ENCODE measurements at places on chromosomes 2 and 18.

DNA sequence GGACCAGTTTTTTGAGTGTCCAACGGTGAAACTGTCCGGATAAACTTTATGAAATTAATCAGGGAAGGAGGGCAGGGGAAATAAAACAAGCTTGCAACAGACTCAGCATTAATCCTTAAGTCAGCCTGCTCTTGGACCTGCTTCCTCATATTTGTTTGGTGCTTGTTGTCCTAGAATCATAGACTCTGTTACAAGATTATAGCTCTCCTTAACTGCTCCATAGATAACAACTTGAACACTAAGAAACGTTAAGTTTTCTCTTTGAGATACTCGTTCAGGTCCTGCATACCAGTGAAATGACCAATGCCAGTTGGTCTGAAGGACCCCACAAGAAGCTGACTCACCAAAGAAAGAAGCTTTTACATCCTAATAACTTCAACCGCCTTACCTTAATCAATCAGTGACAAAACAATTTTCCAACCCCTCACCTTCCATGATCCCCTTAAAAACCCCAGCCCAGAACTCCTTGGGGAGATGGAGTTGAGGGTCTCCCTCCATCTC is 493.2 kb downstream of the PID1 start:
- no peak for DNase-seq

DNA sequence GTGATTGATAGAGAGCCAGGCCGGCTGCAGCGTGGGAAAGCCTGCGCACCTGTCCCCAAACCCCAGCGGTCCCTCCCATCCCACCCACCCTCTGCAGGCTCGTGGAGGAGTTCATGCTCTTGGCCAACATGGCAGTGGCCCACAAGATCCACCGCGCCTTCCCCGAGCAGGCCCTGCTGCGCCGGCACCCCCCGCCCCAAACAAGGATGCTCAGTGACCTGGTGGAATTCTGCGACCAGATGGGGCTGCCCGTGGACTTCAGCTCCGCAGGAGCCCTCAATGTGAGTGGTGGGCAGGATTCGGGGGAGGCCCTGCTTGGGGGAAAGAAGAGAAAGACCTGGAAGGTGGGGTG is 48.9 kb upstream of the ALPP start:
- no peak for DNase-seq

GRCh38 chr2:134455426-134455825 is 201.6 kb downstream of the MGAT5 start:
- DNase-seq, result no peak

DNA sequence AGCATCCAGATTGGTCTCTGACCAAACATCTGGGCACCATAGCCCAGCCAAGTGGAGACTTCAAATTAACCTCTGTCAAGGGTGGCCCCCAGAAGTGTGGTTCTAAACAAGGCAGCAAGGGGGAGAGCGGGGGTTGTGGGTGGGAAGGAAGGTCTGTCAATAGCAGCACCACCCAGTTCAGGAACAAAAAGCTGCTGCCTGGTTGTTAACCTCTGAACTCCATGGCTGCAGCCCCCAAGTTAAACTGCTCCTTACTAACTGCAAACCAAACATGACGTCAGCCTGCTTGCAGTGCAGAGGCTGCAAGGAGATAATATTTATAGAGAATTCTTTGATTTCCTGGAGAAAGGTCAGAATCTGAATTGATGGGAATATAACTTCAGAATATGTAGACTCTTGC is 76.5 kb downstream of the ARL4C start:
- no peak for DNase-seq

DNA sequence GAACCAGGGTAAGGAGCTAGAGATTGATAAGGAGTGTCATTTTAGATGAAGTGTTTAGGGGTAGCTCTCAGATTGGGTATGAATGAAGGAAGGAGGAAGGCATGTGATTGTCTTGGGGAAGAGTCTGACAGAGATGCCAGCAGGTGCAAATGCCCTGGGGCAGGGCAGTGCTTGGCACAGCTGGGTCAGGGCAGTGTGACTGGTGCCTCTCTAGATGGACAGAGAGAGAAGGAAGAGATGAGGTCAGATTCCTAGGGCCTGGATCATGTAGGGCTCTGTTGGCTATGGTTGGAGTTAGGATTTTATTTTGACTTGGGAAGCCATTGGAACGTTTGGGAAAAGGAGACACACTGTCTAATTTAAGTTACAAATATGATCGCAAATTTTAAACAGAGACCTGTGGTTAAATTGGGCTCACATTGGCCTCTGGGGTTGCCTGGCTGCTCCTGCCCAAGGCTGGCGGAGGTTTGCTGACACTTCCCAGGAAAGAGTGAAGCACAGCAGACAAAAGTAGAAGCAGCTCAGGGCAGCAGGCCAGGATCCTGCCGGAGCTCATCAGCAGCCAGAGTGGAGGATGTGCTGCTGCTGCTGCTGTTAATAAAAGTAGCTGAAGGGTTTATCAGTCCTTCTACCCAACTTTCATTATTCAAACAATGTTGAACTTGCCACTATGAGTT is 32.7 kb upstream of the FHL2 start:
- DNase-seq, result no peak

GRCh38 chr2:46262248-46262938 is 34.8 kb upstream of the EPAS1 start:
- no peak for DNase-seq
